ENCODE measurements at places on chromosomes 12 and 14.

DNA sequence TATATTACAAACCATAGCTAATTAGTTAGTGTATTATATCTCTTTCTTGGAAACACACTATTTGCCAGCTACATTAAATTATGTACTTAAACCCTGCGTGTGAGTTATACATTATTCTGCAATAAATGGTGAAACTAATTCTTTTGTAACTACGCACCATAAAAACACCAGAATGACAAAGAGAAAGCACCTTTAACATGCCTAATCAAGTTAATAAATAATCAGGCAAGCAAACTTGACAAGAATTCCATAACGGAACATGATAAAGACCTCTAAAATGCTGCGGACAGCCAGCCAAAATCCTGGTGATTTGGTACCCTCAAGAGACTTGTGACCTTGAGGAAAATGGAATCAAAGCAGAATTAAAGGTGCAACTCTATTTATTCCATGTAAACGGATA lies 375.3 kb upstream of the KITLG start:
- DNase-seq: no peak

DNA sequence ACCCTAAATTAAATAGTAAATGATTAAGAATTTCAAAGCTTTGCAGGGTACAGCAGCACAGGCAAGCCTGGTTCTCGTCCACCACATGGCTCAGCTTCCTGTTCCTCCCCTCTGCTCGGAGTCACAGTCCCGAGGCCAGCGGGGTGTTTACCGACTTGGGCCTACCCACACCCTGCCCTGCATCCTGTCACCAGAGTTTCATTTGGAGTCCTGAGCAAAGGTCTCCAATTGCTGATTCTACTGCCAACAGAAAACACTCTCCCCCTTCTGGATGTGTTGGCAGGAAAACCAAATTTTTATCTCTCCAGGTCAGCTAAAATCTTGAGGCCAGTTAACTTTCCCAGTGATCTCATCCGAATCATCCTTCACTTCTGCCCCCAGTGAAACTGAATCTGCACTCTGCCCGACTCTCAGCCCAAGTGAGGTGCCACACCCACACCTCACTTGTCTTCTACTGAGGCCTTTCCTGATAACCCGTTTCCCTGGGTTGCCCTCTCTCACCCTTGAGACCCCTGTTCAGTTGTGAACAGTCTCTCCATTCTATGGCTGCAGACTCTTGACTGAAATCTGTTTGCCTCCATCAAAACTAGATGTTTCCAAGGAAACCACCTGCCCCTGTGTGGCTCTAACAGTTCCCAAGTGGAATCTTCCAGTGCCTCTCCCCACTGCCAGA lies 71.2 kb downstream of the VCPKMT start:
- peak; percentile 88 for DNase-seq

GRCh38 chr14:64646103-64646502 lies 58.1 kb upstream of the PLEKHG3 start:
- no peak for DNase-seq

GRCh38 chr12:27291862-27292261 lies 40.8 kb upstream of the BMAL2 start:
- no peak for DNase-seq

DNA sequence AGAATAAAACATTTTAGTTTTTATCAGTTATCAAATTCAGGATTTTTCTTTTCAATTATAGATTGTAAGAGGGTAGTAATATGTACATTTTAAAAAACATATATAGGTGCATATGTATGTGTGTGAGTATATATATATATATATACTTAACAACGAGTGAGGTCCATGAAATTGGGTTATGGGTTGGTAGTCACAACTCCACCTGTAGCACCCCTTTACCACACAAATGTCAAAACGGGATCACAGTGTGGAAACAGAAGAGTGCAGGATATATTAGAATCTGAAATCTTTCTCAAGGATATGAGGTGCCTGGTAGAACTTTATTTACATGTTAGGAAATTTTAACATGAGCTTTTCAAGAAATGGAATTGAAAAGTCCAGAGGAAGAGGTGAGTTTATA lies 31.3 kb downstream of the MIA2 start:
- DNase-seq: no peak

- DNase-seq: no peak
These were observed 165.9 kb upstream of the TMEM260 start for GRCh38 chr14:56413721-56414120.

- DNase-seq: peak; percentile 56
These were observed 47.6 kb downstream of the SLC8B1 start for GRCh38 chr12:113287146-113287898.

- DNase-seq: no peak
These were observed 164.2 kb upstream of the DCN start for GRCh38 chr12:91346827-91347226.

DNA sequence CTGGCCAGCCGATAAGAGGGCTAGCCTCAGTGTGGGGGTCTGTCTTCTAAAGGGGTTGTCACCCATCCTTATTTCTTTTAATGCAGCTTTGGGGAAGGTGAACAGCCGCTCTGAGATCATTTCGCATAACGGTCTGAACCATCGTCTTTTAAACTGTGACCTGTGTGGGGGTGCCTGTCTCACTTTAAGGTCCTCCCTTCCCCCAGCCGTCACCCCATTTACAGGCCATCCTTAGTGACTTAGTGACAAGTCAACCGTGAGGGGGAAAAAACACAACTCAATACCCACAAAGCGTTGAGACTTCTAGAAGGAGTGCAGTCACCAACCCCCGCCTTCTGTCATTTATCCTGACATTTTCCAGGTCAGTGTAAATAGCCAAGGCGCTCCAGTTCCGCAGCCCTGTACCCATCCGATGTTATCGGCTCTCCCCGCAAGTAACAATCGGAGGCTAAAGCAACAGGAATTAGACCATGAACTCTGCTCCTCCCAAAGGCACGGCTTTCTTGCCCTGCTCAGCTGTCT lies 505 bp upstream of the DENND5B start:
- no peak for DNase-seq

DNA sequence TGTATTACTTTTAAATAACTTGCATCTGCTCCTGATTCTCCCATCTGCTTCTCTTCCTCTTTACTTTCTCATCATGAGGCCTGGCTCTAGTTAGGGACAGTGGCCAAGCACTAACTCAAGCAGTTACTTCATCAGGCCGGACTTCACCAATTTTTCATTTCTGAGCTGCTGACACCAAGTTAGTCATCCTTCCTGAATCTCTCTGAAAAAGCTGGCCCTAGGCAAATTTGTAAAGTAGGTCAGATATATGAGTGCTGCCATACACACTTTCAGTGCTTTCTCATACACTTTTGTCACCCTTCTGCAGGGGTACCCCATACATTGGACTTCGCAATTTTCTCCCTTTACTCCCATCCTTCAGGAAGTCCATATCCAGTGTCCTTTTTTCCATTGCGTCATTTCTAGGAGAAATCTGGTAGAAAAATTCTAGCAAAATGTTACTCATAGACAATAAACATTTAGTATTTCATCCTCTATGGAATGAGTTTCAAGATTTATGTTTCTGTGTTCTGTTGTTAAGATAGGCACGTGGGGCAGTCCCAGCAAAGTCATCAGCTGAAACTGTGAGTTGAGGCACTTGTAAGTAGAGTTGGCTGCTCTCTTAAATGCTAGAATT lies 276.8 kb upstream of the TMPO start:
- DNase-seq: no peak

DNA sequence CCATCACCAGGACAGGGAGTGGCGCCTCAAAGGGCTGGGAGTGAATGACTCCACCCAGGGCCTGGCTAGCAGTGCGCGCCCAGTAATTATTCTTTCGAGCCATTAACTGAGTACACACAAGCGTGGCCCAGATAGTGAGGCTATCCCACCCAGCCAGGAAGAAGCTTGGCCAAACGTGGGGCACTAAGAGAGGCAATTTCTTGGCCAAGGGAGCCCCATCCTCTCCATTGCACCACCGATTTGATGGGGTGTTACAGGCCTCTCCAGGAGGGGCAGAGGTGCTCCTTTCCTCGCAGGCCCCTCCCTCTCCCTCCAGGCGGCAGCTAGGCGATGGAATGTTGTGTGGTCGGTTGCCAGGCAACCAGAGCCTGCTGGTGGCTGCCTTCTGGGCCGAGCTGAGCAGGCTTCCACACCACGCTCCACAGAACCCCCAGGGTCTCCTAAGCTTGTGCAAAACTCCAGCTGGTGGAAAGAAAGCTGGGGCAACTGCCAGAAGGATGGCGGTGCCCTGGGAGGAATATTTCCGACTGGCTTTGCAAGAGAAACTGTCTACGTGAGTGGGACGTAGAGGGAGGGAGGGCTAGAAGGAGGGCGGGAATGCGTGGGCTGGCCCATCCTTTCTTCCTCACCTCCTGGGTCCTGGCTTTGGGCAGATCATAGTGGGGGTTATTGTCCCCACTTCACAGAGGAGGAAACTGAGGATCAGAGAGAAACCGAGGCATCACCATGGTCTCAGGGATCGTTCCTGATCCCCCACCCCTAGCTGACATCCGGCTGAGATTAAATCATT lies at the start of gene CFAP73:
Gene CFAP73 (plus strand): TSS at position 364 of the 790 bp plus-strand sequence. CDS start 134 bp downstream, at position 498.
- DNase-seq: peak; percentile 86
